Lung microvascular endothelial cell (primary cell): ENCODE measurements at places on chromosomes 7 and 10. TPM values are rescaled to one million over a fixed set of nuclear protein-coding genes. Genes with fewer than 3 reads are reported as not detected.

The C10orf95 gene
- 0.22 TPM in 1 of 2 replicates, not detected in the other for total RNA-seq

The HYAL4 gene
- 0.20 and 0.44 TPM in 2 replicates for total RNA-seq

The SGMS1 gene
- 32.3 and 76.2 TPM in 2 replicates for total RNA-seq

The CAV2 gene
- 141 and 150 TPM in 2 replicates for total RNA-seq

The NOBOX gene
- total RNA-seq = not detected in 2 replicates

The PLEKHS1 gene
- not detected in 2 replicates for total RNA-seq

The CYP3A4 gene
- total RNA-seq = not detected in 2 replicates

The GPR158 gene
- total RNA-seq = not detected in 2 replicates

The SYNPO2L gene
- not detected in 2 replicates for total RNA-seq

The TMEM176B gene
- total RNA-seq = not detected in 2 replicates

The LRRD1 gene
- total RNA-seq = under 0.01 TPM in 2 replicates

The THSD7A gene
- total RNA-seq = 16.1 and 17.4 TPM in 2 replicates

The SPDYE2B gene
- not detected in 2 replicates for total RNA-seq

The CDC14C gene
- not detected in 2 replicates for total RNA-seq

The AEBP1 gene
- total RNA-seq = 9.2 and 19.8 TPM in 2 replicates

The IPMK gene
- total RNA-seq = 4.8 and 5.0 TPM in 2 replicates

The FAM237B gene
- total RNA-seq = not detected in 2 replicates

The TSPAN33 gene
- total RNA-seq = under 0.01 and 0.44 TPM in 2 replicates

The ADARB2 gene
- total RNA-seq = 0.22 and 2.0 TPM in 2 replicates

The RET gene
- 0.44 and 6.5 TPM in 2 replicates for total RNA-seq

The CCDC7 gene
- total RNA-seq = 3.3 and 10.3 TPM in 2 replicates

The KEL gene
- not detected in 2 replicates for total RNA-seq

The CRHR2 gene
- not detected in 2 replicates for total RNA-seq

The LRRTM3 gene
- total RNA-seq = not detected in 2 replicates

The CDK13 gene
- total RNA-seq = 22.4 and 39.5 TPM in 2 replicates

The SDK1 gene
- total RNA-seq = 0.44 and 0.79 TPM in 2 replicates

The HTR5A gene
- not detected in 2 replicates for total RNA-seq

The ZNF783 gene
- total RNA-seq = 2.4 and 4.8 TPM in 2 replicates

The OGDH gene
- total RNA-seq = 28.1 and 39.9 TPM in 2 replicates

The TMEM196 gene
- not detected in 2 replicates for total RNA-seq

The RBP3 gene
- not detected in 2 replicates for total RNA-seq

The PAXIP1 gene
- 3.5 and 5.0 TPM in 2 replicates for total RNA-seq

The GPR15LG gene
- total RNA-seq = not detected in 2 replicates

The AKR1D1 gene
- not detected in 2 replicates for total RNA-seq

The CALML3 gene
- not detected in 2 replicates for total RNA-seq

The TMEM229A gene
- not detected in 2 replicates for total RNA-seq
